ENCODE measurements at places on chromosomes 13 and 19. TPM values are rescaled to one million over a fixed set of nuclear protein-coding genes. Genes with fewer than 3 reads are reported as not detected.

CEACAM20 gene
- not detected for total RNA-seq

GRCh38 chr19:30070968-30071632, 129.1 kb downstream of the URI1 start:
- DNase-seq: peak; percentile 78

TPRX2 gene
- total RNA-seq: not detected

GRCh38 chr19:39768334-39768733, 10.3 kb upstream of the LEUTX start:
- no peak for DNase-seq

DNA sequence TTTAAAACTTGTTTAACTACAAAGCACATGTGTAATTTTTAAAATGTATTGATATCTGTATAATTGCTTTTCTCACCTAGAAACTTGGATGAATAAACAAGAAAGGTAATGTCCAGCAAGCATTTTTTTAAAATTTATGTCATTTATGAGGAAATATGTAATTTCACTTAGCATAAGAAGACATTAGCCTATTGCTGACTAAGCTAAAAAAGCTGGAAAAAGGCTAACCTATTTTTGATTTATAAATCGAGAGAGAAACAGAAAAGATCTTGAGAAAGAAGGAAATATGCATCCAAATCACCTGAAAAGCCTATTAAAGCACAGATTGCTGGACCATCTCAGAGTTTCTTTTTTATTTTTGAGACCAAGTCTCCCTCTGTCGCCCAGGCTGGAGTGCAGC, 1181.3 kb downstream of the SLITRK1 start:
- DNase-seq: no peak
